ENCODE measurements at places on chromosomes 4 and X.

GRCh38 chr4:149961876-149962597 is 116.2 kb upstream of the DCLK2 start:
- DNase-seq, result no peak

- peak; percentile 96 for DNase-seq
These were observed 25.0 kb upstream of the RAPGEF2 start for GRCh38 chr4:159077702-159078495.

DNA sequence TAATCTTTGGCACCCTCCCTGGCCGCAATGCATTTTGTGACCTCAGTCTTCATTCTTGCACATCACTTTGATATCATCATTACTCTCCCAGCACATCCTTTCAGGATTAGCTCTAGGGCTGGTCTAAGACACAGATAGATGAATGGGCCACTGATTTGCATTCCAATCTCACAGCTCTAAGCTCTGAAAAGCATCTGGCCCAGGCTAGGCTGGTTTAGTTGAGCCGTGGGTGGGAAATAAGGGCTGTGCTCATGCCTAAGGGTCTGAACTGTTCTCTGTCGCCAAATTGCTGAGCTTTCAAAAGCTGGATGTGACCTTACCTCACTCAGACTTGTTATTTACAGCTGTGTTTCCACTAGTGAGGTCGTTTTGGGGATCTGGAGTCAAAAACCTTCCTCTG is 30.0 kb upstream of the SLC9A7 start:
- peak; percentile 13 for DNase-seq

DNA sequence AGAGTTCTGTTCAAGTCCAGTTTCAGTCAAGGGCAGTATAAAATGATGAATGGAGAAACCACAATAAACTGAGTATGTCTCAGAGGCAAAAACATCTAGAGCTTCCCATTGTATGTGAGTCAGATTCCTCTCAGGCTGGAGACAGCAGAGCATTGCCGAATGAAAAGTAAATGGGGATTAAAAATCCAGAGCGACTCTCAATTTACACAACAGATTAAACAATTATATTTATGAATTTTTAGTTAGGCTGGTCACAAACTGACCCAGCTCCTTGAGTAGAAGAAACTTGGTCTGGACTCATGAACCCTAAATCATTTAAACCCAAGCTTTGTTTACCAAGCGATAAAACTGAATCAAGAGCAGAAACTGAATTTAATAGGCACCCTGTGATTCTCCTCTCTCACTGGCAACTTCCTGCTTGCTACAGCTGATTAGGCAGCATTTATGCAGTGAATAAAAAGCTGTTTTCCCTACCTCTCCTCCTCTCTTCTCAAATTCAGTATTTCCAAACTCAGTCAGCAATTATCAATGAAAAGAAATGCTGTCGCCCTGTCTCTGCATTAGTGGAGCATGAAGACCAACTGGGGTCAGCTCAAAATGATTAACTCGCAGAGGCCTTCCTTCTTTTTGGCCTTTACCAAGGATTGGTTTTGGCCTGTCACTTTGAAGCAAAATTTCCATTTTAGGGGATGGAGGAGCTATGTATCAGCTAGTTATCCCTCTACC is 568.0 kb downstream of the PDHA2 start:
- DNase-seq, result no peak

- no peak for DNase-seq
These were observed 35.4 kb upstream of the SPP1 start for GRCh38 chr4:87939978-87940690.

- no peak for DNase-seq
These were observed 430.0 kb downstream of the INPP4B start for GRCh38 chr4:142416121-142416520.

All from COLO829 (cell line).